ENCODE measurements at places on chromosomes 1 and 21.

GRCh38 chr1:22773981-22774832, 63.6 kb downstream of the EPHB2 start:
- no peak for DNase-seq

DNA sequence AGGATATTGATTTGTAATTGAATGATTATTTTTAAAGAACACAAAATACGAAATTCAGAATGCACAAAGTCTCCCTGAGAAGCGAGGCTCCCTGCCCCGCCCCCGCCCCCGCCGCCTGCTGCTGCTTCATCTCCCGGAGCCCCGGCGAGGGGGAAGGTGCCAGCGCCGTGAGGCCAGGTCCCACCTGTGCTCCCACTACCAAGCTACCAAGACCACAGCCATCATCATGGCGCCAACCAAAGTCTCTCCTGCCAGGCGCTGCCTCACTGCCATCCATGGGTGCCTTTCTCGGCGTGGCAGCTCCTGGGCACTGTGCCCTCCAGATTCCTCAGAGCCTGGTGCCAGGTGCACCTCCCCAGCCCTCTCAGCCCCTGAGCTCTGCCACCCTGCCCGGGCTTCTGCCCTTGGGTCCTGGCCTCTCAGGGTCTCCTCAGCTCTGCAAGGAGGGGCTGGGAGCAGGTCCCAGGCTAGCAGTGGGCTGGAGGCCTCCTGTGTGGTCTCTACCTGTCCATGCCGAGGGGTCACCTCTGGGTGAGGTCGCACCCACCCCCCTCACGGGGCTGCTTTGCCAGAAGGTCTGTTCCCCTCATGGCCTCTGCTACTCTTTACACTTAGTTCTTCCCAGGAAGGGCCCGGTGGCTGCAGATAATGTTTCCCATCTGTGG, 29.4 kb upstream of the TTC34 start:
- no peak for DNase-seq

- DNase-seq: no peak
Observed at GRCh38 chr1:207051191-207051943, at the start of gene YOD1. Gene YOD1 (minus strand): TSS chr1:207051208. CDS start chr1:207051030, 178 bp downstream.

DNA sequence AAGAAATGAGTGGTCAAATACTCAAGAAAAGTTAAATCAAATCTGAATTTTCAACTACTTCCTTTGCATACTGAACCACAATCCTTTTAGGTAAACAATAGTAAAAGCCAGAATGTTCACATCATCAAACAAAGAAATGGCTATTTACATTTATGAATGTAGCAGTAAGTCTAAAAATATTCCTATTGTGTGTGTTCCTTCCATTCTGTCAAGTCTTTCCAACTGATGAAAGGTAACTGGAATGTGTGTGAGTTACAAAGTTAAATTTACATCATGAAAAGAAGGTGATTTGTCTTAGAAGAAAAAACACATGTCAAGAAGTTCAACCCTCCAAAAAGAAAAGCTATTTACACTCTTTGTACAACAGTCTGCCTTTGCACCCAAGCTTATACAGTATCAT, 203.1 kb downstream of the SIPA1L2 start:
- no peak for DNase-seq

- no peak for DNase-seq
Observed at GRCh38 chr1:15401391-15402055, 8.2 kb upstream of the EFHD2 start.

DNA sequence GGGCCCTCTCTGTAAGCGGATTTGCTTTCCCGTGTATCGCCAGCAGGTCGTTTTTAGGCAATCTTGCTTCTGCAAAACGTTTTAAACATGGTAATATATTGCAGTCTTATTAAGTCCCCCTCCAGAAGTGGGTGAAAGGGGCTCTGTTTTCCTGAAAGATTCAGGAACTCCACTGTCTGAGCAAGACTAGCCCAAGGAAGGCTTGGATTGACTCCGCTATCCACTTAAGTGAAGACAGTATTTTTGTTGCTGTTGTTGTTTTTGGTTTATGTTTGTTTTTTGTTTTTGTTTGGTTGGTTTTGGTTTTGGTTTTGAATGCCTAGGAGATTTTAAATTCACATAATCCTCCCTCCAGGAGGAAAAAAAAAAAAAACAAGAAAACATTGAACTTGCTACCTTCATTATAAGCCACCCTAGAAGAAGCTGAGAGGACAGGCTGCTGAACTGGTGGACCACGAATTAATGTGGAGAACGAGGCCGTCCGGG, 29.1 kb upstream of the NFIA start:
- DNase-seq: no peak

DNA sequence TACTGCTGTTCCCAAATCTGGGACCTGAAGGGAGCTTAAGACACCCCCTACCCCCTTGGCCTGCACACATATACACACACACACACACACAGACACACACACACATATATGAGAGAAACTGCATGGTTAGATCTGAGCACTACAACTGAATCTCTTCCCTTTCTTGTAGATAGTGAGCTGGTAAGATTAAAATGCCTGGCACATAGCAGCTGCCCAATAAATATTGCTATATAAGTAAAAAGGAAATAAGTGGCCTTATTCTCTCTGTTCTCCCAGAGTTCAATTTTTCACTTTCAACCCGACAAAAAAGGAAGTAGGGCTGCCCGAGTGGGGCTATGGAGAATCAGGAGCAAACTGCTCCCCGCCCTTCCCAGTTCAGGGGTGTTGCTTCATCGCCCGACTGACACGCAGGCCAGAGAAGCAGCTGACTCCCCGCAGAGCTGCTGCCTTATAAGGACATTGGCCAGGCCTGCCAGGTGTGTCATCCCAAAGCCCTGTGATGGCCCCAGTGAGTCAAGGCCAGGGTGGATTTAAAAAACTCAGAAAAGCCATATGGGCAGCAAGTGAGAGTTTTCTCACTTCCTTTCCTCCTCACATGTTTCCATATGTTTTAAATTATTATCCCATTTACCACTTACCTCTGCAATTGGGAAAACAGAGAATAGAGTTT, 106.5 kb upstream of the SLC44A3 start:
- no peak for DNase-seq

GRCh38 chr1:64900916-64901315, 65.4 kb downstream of the JAK1 start:
- DNase-seq: no peak

GRCh38 chr1:182699393-182700350, 15.3 kb upstream of the RGS8 start:
- DNase-seq: no peak

DNA sequence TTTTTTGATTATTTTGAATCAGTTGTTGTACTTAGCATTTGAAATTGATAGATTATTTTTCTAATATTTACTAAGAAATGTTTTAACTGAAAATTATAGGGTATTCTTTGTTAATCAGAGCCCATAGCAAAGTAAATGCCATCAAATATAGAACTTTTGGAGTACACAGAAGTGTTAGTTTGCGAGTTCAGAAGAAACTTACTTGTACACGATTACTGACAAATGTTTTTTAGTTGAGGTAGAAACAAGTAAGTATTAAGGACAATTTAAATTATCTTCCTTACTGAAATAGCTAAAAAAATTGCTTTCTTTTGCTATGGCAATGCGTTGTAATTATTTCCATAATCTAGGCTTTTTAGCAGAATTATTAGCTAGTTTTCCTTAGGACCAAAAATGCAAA, 692.2 kb downstream of the USP25 start:
- no peak for DNase-seq

- DNase-seq: peak; percentile 71
Observed at GRCh38 chr21:29217818-29218291, 80.9 kb upstream of the BACH1 start.

DNA sequence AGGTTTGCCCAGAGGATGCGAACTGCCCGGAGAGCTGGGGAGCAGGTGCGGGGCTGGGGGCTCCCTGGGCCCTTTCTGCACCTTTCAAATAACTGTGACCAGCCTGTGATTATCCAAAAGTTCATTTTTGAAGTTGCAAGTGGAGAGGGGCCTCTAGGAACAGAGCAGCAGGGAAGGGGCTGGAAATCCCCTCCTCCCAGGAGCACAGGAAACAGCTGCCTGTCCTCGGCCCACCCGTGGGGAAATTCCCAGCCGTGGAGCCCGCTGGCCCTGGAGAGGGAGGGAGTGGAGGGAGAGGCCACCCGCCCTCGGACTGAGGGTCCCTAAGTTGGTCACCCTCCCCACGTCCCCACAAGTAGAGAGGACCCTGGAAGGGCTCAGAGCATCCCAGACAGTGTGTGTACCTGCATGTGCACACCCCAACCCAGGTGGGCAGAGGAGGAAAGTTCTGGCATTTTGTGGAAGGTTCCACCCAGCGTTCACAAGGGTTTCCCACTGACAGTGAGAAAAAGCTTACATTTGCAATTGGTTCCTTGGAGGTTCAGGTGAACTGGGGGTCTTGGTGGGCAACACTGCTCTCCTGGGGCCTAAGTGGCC, 1.2 kb upstream of the TNFRSF4 start:
- DNase-seq: no peak

DNA sequence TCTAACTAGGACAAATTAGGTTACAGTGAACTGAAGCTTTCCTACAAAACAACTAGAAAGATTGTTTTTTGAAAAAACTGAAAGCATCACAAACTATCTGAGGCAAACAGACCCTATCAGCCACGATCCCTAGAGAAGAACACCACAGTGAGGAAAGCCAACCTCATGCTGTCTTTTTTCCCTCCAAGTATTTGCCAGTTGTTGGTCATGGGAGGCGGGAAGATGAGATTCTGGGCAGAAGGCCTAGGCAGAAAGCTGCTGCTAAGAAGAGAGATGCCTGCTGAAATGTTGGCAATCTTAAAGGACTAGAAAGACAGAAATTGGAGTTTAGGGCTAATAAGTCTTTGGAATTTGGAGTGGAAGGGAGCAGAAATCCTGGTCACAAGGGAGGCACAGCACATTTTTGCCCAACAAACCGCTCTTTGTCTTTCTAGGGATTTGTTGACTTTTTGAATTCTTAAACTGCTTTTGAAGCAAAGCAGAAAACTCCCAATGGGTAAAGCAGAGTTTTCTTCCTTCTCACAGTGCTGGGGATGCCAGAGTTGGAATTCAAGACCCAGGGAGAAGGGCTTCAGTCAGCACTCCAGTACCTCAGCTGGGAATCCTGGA, 83.9 kb downstream of the MT1HL1 start:
- no peak for DNase-seq

DNA sequence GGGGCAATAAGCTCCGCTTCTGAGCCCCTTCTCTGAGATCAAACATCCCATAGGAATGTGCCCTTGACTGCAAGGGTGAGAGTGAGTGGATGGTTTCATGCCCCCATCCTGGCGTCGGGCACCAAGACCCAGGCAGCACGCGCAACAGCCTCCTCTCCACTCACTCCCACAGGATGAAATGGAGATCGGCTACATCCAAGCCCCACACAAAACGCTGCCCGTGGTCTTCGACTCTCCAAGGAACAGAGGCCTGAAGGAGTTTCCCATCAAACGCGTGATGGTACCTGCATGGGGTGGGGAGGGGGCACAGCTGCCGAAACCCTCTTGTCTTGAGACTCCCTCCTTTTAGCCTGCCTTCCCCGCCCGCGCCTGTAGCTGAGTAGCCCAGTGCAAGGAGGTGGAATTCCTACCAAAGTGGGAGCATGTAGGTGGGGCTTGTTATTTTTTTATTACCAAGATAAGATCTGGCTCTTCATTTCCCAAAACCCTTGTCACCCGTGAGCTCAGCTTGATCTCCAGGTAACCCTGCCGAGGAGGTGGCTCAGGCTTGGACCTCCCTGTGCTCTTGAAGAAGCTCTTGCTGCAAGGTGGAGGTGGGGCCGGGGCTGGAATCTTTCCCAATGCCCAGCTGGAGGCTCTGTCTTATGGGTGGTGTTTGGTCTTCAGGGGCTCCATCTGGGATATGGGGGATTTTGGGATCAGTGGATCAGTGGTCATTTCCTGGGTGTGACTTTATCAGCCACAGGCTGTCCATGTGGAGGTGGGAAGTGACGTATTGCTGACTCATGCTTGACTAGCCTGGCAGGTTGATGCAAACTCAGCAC, 24.0 kb upstream of the PADI6 start:
- DNase-seq: no peak

- DNase-seq: no peak
Observed at GRCh38 chr21:37292941-37293340, 25.8 kb upstream of the VPS26C start.

DNA sequence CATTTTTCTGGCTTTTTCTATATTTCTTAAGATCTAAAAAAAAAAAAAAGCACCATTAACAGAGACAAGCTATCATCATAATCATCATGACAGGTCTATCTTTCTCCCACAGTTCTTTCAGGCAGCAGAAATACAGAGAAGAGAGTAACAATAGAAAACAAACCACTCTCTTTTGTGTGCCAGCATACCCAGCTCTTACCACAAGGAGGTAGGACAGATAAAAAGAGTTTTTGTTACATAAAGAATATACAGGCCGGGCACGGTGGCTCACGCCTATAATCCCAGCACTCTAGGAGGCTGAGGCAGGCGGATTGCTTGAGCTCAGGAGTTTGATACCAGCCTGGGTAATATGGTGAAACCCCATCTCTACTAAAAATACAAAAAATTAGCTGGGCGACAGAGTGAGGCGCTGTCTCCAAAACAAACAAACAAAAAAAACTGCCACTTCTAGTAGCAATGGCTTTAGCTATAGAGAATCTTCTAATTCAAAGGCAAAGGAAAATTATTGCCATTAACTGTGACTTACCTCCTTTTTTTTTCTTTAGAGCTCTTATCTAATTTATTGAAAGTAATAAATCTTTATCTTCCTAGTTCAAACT, 39.7 kb downstream of the ANKRD13C start:
- DNase-seq: no peak

All from NCI-H748 treated with DMSO at 0.1 percent for 48 hours (cell line).